Mammary epithelial cell (primary cell): ENCODE measurements at places on chromosomes 6 and 20.

DNA sequence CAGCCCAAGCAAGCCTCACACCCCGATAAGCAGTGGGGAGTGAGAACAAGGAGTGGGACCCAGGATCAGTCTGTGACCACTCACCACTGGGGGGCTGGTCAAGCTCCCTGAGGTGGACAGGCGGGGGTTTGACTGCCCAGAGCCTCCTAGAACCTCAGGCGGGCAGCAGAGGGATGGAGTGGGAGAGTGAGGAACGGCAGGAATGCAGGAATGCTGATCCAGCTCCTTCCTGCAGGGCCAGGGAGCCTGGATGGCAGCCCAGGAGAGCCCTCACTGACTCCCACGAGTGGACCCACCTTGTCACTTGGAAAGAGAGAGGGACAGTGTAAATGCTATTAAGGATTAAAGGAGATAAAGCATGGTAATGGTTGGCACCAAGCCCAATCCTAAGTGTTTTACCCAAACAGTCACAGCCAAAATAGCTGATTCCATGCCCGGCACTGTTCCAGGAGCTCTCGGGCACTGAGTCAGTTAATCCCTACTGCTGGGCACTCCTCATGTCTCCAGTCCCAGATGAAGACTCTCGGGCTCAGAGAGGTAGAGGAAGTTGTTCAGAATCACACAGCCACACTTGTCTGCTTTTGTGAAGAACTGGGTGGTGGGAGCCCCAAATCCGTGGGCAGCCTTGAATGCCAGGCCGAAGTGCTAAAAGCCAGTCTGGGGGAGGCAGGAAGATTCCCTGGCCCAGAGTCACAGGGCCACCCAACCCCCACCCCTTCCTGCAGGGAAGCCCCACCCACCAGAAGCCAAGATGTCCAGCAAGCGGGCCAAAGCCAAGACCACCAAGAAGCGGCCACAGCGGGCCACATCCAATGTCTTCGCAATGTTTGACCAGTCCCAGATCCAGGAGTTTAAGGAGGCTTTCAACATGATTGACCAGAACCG is 3.1 kb downstream of the MYL9 start:
- peak; percentile 40 for DNase-seq

GRCh38 chr6:45086360-45087084 is 241.6 kb upstream of the RUNX2 start:
- DNase-seq: no peak

DNA sequence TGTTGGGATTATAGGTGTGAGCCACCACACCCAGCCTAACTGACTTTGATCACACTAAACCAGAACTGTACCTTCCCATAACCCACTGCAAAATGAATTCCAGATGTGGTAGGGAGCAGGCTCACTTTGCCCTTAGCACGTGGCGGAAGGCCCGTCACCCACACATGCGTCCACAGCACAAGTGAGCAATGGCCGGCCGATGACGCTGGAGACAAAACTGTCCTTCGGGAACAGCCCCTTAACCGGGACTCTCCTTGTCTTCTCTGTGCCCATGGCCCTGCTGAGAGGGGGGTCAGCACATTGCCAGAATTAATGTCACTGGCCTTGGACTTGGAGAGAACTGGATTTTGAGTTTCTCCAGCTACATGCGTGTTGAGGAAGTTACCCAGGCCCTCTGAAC is 107.2 kb downstream of the TOX2 start:
- no peak for DNase-seq

DNA sequence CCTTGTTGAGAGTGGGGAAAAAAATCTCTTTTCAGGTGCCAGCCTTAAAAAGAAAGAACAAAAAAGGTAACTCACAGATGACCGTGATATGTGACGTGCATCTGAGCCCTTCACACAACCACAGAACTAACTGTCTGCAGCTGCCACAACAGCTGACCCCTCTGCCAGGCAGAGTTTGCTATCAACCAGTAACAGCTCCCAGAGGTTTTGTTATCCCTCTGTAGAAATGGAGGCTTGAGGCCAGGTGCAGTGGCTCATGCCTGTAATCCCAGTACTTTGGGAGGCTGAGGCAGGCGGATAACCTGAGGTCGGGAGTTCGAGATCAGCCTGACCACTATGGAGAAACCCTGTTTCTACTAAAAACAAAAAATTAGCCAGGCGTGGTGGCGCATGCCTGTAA is 42.8 kb downstream of the SLC52A3 start:
- no peak for DNase-seq

- DNase-seq: no peak
These were observed 218.1 kb downstream of the LRFN2 start for GRCh38 chr6:40369042-40369441.

- DNase-seq: no peak
These were observed 179.4 kb upstream of the AFDN start for GRCh38 chr6:167647306-167647705.
